NCI-H1092 (cell line): ENCODE measurements at places on chromosomes 11 and 22.

DNA sequence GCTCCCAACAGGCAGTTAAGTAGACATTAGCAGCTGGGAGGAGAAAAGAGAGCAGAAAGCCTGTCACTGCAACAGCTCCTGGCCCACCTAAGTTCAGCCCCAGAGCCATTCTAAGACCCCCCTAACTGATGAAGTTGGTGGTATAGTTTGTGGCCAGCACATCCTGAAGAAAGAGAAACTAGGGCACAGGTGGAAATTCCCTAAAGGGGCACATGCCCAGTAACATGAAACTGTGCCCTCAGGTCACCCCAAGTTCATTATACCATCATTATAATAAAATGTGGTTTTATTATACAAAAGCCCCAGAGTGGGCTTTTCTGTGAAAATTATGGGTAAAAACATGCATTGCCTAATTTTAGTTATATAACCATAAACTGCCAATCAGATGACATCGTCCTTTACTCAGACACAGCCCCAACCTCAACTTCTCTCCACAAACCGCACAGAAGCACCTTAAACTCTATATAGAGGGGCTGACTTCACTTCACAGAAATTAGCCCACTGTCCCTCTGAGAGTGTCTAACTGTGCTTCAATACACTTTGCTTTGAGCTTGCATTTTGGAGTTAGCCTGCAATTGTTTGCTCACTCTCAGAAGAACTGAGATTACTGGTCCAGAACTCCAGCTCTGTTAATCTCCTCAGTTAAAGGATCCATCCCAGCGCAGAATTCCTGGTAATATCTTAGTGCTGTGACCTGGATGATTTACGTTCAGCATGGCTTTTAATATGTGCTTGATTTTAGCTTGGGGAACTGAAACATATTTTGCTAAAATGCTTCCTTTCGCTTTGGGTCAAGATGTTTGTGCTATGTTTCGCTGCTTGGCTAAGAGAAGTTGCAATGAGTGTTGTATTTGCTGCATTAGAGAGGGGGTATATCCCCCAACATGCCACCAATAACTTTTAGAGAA is 1.8 kb upstream of the APOL3 start:
- DNase-seq: no peak

DNA sequence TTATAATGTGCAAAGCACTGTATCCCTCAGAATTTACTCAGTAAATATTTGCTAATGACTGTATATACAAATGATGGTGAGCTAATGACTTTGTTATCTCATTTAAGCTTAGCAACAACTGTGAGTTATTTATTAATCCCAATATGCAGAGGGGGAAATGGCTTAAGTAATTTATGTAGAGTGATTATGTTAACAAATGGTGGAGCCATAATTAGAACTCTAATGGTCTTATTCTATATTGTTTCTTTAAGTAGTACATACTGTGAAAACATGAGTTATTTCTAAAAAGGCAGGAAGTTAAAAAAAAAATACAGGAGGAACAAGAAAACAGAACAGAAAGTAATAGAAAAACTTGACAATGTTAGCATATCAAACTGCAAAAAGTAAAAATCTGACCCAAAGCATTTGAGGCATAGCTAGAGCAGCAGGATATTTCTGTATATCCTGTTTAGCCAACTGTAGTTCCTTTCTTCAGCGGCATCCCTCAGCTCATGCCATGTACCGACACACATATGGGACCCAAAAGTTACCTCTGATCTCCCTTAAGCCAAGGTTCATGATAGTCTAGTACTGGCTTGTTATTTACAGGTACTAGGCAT is 94.2 kb downstream of the FCHSD2 start:
- DNase-seq: no peak

GRCh38 chr11:126878913-126879482 is 121.6 kb downstream of the KIRREL3 start:
- no peak for DNase-seq

GRCh38 chr22:39216143-39216490 is 28.7 kb downstream of the PDGFB start:
- no peak for DNase-seq

DNA sequence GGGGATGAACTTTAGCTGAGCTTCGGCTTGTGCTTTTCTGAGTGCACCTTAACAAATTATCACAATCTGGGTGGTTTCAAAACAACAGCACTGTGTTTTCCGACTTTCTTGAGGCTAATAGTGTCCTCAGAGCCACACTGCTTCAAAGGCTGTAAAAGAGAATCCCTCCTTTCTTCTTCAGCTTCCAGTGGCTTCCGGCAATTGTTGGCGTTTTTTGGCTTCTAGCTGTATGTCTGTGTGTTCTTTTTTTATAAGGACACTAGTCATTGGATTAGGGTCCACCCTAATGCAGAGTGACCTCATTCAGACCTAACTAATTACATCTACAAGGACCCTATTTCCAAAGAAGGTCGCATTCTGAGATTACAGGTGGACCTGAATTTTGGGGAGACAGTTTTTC is 30.6 kb downstream of the KIAA1671 start:
- no peak for DNase-seq

DNA sequence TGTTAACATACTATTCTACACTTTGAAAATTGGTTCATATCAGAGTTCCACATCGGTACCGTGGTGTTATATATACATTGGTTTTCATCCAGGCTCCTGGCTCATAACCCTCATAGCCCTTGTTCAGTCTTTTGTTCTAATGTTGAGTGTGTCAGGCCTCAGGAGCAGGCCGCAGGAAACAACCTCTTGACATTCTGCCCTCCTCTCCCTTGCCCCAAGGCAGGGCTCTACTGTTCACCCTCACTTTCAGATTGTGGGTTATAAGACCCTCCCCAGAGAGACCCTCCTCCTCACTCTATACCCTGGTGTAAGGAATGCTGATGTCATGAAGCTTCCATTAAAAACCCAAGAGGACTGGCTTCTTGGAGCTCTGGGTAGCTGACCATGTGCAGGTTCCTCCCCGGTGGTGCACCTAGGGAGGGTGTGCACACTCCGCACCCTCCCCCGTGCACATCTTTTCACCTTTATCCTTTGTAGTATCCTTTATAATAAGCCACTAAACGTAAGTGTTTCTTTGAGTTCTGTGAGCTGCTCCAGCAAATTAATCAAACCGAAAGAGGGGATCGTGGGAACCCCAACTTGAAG is 12.1 kb downstream of the SSH3 start:
- no peak for DNase-seq

DNA sequence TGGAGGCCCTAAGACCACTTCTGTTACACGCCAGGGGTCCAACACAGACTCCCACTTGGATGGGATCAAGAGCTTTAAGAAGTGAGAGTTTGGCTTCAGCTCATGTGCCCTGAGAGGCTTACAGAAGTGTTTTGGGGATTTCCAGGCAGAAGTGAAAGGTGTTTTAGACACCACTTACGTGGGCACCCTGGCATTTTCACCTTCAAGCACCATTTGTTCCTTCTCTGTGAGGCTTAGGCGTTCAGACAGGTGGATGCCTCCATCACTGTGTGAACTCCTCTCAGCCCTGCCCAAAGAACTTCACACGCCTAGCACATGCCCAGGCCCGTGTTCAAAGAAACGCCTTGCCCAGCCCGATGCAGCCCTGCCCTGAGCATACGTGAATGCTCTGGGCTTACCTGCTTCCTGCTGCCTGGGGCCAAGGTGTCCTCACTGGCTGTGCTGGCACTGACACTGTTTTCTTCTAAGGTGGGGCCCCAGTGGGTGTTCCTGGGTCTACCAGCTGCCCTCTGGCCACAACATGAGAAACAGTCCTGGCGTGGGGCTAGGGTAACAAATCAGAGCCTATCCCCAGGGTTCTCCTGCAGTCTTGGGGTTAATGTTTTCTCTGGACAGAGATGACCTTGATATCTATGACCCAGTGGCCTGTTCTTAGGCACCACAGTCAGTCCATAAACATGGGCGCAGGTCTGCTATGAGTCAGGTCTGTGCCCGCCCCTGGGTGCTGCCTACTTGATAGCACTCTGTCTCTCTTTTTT is 34.0 kb downstream of the AMPD3 start:
- DNase-seq: no peak

DNA sequence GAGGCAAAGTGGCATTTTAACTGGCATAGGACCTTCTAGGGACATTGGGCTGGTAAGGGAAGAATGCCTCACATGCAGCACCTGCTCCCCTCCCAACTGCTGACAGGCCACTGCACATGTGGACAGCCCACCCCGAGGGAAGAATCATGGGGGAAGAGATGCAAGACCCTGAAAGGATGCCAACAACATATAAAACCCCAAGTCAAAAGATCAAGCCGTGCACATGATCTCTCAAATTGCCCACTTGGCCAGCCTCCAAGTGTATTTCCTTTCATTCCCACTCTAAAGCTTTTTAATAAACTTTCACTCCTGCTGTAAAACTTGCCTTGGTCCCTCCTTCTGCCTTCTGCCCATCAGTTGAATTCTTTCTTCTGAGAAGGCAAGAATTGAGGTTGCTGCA is 947.8 kb upstream of the CCDC90B start:
- no peak for DNase-seq

GRCh38 chr11:59671471-59671870 is 2.6 kb upstream of the PATL1 start:
- DNase-seq: no peak

GRCh38 chr22:46557736-46558480 is 20.5 kb upstream of the CELSR1 start:
- no peak for DNase-seq

GRCh38 chr22:23899042-23899745 is 5.0 kb downstream of the MIF start:
- no peak for DNase-seq

- no peak for DNase-seq
These were observed 7.2 kb downstream of the SLC22A12 start for GRCh38 chr11:64598106-64598796.

DNA sequence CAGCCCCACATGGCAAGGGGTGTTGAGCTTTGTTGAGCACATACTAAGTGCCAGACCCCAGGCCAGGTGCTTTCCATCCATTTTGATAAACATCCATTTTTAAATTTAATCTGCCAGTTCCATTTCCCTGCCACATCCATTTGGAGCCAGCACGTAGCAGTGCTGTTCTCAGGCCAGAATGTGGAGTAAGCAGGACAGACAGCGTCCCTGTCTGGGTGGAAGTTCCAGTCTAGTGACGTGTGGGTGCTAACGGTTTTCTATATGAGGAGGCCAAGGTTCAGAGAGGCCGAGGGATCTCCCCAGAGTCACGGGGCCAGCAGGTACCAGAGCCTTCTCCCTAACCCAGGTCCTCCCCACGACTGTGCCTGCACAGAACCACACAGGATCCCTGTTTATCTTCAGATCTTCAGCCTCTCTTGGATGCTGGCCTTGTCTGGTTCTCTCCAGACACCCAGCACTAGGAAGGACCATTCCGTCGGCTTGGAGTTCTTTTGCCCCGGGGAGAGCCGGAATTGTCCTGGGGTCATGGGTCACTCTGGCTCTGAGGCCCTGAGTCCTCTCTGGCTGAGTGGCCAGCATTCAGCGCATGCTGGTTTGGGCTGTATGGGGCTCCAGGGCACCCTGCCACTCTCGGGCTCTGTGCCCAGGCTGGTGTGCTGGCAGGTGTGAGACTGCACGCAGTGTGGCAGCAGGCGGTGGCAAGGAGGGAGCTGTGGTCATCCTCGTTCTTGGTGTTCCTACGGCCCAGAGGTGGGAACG is 63.6 kb upstream of the PPARA start:
- DNase-seq: no peak

DNA sequence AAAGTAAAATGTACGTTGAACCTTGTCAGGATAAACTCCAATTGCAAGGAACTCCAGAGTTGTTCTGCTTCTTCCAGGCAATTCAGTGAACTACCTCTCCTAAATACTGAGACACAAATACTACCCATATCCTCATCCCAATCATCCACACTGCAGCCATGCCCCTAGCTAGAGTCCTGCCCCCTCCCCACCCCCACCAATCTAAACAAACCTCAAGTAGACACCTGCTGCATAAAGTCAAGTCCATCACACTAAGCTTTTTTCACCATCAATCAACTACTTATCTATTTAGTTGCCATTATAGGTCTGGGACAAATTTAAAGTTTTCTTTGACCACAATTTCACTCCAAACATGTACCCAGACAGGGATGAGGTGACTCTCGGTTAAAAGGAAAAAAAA is 93.2 kb upstream of the APOA1 start:
- no peak for DNase-seq

DNA sequence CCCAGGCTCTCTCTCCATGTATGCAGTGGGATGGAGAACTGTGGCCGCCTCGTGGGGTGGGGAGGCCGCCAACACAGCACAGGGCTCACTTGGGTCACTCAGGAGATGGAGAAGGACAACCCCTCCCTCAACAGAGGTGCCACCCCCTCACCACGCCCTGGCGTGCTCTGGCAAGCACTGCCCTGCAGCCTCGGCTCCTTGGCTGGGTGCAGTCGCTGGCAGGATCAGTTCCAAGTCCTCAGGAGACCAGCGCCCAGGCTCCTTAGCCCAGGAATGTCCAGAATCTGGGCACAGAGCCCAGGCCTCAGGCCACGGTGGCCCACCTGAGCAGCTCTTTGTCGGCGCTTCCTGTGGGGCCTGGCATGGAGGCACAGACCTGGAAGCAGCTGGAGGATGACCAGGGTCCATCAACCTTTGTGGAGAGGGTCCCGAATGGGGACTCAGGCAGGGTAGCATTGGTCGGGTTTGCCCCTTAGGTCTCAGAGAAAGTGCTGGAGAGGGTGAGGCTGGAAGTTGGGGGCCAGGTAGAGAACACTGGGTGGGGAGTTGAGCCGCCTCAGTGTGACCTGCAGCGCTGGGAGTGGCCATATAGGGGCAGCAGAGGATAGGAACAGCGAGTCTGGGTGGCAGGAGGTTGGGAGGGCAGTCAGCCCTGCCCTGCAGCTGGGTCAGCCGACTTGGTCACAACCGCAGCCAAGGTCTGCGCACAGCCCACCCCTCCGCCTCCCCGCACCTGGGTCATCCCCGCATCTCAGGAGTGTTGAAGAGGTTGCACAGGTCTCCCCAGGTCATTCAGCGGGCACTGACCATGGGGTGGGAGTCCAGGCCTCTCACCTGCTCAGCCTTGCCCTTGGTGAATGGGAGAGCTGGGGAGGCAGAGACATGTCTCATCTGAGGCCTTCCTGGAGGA is 8.2 kb downstream of the SUSD2 start:
- no peak for DNase-seq

GRCh38 chr11:77069969-77070582 is 3.3 kb downstream of the CAPN5 start:
- no peak for DNase-seq

DNA sequence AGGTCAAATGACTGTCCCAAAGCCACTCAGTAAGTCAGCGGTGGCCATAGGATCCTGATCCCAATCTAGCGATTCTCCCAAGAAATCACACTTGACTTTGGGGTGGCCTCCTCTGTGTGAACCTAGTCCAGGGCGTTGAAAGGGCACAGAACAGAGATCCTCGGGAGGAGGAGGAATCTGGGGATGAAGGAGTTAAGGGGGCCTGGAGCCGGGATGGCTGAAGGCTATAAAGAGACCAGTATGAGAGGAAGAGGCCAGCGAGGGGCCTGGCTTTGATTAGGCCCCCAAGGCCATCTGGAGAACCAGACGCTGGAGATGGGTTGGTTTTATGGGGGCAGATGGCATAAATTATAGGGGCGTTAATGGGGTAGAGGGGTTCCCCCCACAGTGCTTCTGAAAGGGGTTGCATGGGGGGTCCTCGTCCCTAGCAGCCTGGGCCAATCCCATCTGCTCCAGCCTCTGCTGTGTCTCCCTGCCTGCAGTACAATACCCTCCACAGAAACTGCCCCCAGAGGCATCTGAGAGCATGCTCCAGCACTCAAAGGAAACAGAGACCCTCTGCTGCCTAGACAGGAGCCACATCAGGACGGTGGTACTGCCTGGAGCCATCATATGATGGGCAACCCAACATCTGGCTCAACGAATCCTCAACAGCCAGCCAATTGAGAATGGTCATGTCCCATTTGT is 35.2 kb upstream of the TRIM29 start:
- no peak for DNase-seq

GRCh38 chr11:17188675-17189074 is 19.1 kb downstream of the PIK3C2A start:
- no peak for DNase-seq
